ENCODE measurements at places on chromosomes 3 and 15.
A peak's percentile ranks its signal among the peaks of the same experiment; 100 is the strongest.

- DNase-seq, result peak; percentile 7
Observed at GRCh38 chr15:23565395-23566070, at the start of gene MKRN3. Gene MKRN3 (plus strand): TSS chr15:23565674. CDS start chr15:23565783, 109 bp downstream.

GRCh38 chr3:72214066-72214951, 429.4 kb upstream of the PROK2 start:
- DNase-seq, result no peak

GRCh38 chr15:62942428-62942827, 100.1 kb upstream of the TPM1 start:
- no peak for DNase-seq

DNA sequence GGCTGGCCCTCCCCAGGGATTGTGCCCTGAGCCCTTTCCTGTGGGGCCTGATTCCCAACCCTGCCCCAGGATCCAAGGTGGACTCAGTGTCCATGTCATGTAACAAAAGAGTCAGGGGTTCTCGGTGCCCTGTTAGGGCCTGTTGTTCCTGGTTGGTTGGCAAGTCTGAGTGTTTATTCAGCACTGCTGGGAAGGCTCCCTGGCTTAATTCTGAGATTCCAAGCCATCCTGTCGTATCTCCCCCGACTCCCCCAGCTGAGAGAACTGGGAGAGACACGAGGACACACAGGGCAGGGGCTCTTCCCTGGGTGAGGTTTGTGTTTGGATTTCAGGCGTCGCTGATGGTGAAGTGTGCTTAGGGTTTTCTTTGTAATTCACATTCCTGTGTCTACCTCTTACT, 78.3 kb downstream of the EEFSEC start:
- DNase-seq, result no peak

DNA sequence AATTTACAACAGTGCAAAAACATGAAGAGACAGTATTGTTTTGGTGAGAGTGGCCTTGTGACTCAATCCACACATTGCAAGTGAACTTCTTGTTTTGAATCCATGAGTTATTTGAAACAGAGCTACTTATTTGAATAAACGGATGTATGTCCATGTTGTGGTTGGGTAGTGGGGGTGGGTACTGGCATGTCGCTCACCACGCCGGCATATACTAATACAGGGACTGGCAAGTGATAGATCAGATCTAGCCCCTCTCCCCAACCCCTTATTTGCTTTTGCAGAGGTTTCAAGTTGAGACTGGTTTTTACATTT, 83.8 kb downstream of the EDEM1 start:
- no peak for DNase-seq

DNA sequence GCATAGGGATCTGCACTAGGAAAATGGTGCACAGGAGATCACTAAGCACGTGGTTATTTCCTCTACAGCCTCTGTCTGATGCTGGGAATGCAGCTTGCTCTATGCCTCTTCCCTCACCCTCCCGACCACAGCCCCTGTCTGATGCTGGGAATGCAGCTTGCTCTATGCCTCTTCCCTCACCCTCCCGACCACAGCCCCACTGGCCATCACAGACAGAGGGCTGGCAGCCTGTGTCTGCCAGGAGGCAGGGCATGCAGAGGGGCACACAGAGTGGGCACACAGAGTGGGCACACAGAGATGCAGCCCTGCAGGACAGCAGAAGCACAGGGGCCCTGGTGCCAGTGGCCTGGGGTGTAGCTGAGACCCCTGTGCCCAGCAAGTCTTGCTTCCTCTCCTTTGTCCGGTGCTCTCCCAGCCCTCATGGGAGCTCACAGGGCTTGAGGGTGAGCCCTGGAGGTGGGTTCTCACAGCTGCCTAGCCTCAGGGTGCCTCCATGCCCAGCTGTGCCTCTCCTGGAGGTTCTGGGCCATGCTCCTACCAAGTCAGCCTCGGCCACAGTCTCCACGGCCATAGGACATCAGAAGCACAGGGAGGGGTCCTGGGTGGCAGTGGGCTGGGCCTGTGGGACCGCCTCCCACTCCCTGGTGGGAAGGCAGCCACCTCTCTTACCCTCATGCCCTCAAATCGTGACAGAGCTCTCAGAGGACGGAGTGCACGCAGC, 65.8 kb downstream of the EXOG start:
- DNase-seq, result no peak

GRCh38 chr15:73781038-73781925, 28.1 kb upstream of the INSYN1 start:
- no peak for DNase-seq

GRCh38 chr3:41847679-41848078, 114.2 kb downstream of the ULK4 start:
- DNase-seq, result no peak

DNA sequence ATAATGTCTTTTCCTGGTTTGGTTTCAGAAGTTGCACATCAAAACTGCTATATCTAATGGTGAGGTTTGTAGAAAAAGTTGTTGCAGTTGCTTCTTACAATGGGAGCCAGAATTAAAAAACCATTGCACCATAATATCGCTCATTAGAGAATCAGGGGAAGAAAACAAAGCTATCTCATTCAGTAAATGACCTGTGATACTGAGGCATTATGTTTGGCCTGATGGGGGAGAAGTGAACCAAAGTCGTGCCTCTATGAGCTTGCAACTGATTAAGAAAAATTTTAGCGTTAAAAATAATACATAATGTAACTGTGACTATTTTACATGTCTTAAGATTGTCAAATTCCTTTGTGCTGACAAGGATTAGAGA, 60.2 kb upstream of the ARHGEF26 start:
- no peak for DNase-seq

- no peak for DNase-seq
Observed at GRCh38 chr3:188824566-188824965, 347.2 kb upstream of the TPRG1 start.

DNA sequence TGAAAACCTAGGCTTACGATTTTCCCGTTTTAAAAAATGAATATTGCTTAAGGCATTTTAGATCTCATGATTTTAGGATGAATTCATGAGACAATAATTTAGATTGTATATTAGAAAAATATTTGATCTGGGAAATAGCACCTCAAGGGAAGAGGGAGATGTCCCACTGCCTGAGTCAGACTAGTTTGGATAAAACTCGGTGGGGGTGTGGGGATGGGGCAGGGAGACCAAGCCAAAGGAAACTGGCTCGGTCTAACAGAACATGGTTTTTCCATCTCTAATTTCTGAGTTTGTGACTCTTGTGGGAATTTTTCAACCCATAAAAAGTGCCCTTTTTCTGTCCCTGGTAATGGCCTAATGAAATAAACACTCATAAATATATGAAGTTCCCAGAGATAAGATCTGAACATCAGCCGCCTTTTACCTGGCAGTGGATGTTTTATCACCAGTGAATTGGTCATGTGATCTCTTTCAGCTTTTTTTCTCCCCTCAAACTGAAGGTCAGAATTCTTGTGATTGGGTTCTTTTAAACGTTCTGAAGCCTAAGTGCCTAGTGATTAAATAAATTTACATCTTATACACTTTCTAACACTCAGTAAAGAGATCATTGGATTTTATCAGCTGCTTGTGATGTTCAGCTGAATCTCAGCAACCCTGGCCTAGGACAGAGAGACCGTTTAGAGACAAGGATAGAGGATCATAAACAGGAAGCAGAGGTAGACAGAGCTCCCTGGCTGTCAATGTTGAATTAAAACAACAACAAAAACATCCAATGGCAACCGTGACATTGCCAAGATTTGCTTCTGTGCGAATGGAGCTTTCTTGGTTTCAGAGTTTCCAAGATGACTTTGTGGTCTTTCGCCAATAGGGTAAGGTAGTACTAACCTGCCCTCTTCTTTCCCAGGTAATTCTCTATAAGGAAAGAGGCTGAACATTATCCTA, 1038.2 kb downstream of the MCTP2 start:
- no peak for DNase-seq

DNA sequence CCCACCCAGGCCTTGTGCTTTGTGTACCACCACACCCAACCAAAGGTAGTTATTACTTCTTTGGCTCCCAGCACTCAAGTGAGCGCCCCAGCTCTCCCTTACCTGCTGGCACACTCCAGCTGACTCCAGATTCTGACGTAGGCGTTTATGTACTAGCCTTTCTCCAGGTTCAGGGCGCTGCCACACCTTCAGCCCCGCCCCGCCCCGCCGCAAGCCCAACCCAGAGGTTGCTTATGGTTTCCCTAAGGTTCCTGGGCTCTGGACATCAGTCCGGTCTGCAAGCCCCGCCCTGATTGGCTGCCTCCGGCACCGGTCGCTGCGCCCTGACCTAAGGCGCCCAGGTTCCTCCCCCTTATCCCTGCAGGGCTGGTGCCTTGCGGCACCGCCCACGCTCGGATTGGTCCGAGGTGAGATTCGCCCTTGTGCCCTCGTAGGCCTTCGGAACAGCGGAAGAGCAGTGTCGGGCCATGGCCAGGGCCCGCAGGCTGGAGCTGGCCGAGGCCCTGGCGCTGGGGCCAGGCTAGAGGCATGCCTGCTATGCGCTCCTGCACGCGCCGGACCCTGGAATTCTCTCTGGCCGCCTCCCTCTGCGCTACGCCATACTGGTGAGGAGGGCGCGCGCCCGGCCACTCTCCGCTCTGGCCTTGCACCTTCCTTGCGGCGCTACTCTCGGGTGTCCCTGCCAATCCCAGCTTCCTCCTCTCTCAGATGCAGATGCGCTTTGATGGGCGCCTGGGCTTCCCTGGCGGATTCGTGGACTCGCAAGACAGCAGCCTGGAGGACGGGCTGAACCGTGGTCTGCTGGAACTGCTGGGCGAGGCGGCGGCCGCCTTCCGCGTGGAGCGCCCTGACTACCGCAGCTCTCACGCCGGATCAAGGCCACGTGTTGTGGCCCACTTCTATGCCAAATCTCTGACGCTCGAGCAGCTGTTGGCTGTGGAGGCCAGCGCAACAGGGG, 19.8 kb upstream of the NUDT16 start:
- no peak for DNase-seq

DNA sequence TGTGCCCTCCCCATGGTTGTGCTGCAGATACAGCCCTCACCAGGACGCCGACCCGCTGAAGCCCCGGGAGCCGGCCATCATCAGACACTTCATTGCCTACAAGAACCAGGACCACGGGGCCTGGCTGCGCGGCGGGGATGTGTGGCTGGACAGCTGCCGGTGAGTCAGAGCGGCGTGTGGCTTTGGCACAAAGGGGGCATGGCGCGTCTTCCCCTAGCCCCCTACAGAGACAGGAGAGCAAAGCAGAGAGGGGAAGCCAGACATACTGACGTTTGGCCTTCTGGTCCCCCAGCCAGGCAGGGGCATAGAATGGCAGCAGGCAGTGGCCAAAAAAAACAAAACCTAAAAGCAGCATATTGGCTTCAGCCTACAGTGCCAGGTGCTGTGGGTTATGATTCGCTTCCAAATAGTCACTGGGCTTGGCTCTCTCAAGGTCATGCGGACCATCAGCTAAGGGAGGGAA, 64.0 kb downstream of the MESD start:
- no peak for DNase-seq

- no peak for DNase-seq
Observed at GRCh38 chr3:15148614-15149013, 49.7 kb upstream of the RBSN start.

DNA sequence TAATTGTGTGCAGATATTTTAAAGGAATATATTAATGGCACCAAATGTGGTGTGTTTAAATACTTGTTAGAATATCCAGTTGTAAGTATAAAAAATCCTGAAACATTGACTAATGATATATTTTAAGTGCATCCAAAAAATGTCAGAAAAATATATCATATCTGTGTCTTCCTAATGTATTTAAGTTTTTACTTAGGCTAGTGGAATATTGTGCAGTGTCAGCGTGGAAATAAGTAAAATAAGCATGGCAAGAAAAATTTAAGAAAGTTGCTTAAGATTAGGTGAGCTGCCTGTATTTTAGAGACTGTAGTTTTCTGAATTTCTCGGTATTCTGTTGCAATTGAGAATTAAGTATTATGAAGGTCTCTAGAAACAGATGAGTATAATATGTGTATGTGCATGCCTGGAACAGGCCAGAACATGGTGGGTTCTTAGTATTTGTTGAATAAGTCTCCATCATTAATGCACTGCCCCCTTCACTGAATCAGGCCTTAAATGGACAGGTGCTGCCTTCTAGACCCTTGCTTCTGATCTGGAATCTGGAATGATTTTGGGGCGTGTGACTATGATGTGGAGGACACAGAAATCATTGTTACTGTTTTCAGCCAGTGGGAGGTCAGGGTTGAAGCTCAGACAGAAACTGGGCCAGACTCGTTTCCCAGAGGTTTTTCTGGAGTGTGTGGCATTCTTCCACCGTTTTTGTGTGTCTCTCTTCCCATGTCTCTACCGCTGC, 86.1 kb downstream of the TRAK1 start:
- DNase-seq, result no peak

DNA sequence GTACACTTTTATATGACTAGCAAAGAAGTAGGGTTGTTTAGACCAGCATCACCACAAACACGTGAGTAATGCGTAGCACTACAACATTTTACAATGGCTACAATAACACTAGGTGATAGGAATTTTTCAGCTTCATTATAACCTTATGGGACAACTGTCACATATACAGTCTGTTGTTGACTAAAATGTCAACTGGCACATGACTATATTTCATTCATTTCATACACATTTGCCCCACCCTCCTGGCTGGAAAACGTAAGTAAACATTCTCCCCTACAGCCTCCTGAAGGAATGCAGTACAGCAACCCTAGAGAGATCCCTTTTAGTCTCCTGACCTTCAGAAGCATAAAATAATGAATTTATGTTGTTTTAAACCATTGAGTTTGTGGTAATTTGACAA, 16.2 kb downstream of the RIOX2 start:
- no peak for DNase-seq

DNA sequence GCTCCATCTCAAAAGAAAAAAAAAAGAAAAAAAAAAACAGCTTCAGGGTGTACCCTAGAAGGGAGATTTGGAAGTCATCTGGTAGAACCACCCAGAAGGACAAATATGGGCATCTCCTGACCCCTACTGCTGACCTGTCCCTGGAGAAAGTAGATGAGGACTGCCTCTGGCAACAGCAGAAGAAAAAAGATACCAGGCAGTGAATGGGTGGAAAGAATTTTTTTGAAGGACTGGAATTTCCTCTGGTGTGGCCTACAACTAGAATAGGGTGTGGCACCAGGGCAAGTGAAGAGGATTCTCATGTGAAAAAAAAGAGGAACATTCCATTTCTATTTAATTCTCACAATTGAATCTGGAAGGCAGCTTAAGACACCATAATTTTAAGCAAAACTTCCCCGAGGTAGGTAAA, 3.1 kb downstream of the ANXA2 start:
- no peak for DNase-seq

- DNase-seq, result no peak
Observed at GRCh38 chr3:122785231-122785630, 8.4 kb downstream of the HSPBAP1 start.

- DNase-seq, result no peak
Observed at GRCh38 chr3:107543666-107544065, 20.9 kb downstream of the BBX start.

Measured in stimulated activated CD4-positive, alpha-beta T cell treated with anti-CD3 and anti-CD28 coated beads, Interleukin-15, amount 100 ng/mL, for 48 hours (primary cell).